Cerebellar nuclear complex (tissue), 1 donor: ENCODE measurements at places on chromosomes 5 and 9.

DNA sequence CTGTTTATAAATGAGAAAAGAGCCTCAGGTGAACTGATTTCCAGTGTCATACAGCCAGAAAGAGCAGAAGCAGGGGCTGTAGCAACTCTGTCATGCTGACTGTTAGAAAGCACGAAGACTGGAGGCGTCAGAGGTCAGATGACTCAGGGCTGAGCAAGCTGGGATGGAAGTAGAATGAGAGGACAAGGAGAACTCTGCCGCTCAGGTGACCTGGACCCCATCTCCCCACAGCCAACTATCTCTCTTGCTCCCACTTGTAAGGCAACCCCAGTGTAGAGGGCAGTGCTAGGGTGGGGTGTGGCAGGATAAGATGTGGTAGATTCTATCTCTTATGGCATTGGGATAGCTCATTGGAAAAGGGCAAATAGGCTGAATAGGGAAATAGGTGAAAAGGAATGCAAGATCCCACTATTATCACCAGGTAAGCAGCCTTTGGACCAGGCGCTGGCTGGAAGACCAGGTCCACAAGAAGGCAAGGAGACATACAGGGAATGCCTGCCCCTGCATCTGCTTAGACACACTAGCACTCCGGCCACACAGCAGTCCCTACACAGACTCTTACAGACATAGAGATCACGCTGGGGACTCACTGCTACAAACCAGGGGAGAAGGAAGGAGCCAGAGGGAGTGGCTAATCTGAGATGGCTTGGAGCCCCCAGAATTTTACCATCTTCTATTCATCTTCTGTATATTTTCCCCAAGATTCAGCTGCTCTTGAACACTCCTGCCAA lies 21.2 kb upstream of the LOX start:
- DNase-seq, result no peak

GRCh38 chr5:99061299-99061698 lies 132.5 kb upstream of the CHD1 start:
- DNase-seq, result no peak

DNA sequence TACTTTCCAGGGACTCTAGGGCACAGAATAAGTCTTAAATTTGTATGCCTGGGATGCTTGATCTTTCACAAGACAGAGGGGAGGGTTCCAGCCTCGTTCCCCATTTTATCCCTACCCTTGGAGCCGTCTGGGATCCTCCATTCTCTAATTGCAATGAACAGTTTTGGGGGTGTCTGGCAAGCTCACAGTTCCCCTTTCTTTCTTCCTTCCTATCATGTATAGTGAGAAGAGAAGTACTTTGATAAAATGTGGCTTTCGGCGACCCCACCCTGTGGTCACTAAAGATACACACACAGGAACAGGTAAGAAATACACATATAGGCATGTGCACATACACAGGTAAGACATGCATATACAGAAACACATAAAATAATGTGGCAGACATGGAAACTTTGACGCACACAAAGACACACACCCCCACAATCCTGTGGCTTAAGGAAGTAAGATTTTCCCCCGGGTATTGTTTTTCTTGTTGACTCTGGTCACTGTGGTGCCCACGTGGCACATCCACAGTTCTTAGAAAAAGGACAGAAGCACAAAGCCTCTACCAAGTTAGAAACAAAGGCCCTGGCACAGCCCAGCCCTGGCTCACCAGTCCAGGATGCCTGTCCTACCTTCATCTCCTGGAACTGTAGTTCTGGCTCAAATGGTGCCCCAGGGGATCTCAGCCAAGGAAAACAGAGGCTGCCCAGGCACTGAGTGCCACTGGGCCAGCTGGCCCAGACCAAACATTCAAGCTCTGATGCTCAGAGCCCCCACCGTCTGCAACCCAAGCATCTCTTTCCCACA lies 6.3 kb upstream of the SMU1 start:
- DNase-seq, result peak; percentile 66

DNA sequence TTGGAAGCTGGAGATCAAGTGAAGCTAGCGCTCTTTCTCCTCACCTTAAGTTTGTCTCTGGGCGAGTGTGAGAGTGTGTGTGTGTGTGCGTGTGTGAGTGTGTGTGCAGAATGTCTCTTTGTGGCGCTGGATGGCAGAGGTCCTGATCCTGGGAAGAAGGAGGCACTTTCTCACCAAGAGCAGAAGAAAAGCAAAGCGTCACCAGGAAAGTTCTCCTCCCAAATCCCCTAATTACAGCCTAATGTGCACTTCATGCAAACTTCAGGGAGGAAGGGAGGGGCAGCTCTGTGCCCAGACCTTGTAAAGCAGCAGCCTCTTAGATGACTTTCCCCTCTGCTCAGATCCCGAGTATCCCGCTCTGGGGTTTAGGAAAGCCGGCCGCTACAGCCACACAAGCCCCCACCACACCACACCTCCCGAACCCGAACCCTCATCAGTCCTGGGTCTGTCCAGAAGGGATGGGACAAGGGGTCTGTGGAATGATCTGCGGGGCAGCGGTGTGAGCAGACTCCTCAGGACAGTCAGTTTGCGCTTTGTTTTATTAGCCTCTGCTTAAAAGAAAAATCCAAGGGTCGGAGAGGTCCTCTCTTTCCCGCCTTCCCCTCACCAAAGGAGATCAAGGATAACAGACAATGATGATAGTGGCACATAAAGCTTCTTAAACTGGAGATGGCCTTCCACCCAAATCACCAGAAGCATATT lies at the start of gene HAPLN1:
TSS of gene HAPLN1 (minus strand) at position 20 of the 702 bp plus-strand sequence. CDS start 47,332 bp downstream, outside the sequence.
- DNase-seq, result no peak

DNA sequence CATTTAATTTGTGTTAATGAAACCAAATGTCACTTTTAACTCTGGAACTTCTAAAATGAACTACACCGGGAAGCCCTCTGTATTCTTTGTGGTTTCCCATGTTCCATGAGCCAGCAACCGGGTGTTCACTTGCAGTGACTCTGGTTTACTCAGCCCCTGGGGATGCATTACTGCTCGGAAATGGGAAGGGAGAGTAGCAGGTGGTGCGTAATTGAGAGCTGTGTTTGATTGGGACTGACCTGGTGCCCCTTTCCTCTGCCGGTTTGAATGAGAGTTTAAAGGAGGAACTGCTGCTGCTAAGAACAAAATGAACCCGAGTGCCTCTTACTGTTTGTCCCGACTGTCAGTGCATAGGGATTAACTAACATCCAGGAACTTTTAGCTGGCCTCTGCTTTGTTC lies 100.1 kb upstream of the DHFR start:
- no peak for DNase-seq

DNA sequence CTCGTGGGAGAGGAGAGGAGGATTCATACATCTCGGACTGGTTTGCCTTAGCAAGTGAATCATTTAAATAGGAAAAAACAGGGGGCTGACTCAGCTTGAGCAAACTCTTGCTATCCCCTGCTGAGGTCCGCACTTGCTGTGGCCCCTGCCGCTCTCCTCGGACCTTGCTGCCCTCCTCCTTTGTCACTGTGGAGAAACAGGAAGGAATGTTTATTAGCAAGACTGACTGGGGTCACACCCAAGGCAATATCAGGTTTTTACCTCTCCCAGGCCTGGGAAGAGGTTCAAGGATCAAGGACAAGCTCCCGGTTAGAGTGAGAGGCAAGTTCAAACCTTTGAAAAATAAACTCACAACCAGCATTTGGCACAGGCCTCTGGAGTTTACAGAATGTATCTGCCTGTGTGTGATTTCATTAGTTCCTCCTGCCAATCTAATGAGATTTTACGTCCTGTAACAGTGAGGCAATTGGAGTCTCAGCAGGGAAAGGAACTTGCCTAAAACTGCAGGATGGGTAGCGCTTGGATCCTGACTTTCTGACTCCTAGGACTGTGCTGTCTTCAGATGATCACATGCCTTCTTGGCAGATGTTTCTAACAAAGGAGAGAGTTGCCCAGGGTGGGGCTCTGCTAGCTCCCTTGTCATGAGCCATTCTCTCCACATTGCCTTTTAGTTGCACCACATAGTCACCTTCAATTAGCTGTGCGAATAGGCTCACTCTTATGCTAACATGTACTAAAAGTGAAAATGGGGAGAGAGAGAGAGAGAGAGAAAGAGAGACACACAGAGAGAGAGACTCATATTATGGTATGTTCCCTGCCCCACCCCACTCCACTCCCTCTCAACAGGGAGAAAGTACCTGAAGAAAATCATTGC lies 108.6 kb upstream of the CDKN2B start:
- no peak for DNase-seq

DNA sequence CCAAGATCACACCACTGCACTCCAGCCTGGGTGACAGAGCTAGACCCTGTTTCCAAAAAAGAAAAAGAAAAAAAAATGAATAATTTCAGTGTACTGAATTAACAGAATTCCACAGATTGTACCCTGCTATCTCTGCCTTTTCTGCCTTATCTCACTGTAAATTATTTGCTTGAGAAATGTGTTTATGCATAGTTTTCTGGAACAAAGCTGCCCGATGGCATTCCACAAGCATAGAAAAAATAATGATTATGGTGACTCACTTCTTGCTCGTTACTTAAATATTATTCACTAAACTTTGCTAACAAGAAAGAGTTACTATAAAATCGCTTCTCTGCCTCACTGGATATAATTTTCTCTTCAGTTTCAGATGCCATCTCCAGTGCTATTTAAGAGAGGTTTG lies 88.7 kb upstream of the FAM169A start:
- no peak for DNase-seq

- no peak for DNase-seq
Observed at GRCh38 chr9:33404788-33405362, 2.5 kb upstream of the AQP7 start.

DNA sequence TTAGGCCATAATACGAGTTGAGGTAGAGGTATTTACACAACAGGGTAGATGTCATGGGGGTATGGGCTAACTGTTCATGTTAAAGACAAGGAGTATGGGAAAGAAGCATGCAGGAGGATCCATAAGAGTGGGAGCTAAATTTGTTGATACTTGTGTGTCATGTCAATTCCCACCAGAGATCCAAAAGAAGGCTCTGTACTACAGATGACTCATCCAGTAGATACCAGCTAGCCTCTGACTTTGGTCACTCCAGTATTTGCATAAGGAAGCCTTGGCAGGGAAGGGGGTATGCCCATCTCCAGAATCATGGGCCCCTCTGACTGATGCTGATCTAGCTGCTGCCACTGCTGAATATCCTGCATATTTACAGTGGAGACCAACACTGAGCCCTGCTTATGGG lies 743.7 kb upstream of the GRAMD2B start:
- no peak for DNase-seq

DNA sequence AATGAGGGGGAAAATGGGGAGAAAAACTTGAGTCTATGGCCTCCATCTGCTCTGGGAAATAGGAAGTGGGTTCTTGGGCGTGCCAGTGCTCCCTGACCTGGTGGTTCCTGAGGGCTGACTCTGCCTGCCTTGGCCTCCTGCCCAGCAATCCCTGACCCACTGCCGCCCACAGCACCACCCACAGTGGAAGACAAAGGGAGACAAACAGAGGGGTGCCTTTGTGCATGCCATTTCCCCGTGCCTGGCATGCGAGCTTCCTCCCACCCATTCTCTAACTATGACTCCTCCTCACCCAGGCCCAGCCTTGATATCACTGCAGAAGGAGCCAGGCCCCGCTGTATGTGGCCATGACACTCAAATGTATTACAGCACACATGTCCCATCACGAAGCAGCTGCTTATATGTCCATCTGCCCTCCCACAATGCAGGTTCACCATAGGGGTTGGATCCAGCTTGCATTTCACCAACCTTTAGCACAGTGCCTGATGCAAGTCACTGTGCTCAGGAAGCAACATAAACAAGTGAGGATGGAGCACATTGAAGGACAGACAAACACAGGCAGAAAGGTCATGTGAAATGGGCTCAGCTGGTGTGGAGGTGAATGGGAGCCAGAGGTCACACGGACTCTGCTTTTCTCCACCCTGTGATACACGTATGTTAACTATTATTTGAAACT lies 84.4 kb downstream of the ADRB2 start:
- DNase-seq, result no peak

GRCh38 chr9:103991001-103991400 lies 103.1 kb upstream of the SMC2 start:
- no peak for DNase-seq

- no peak for DNase-seq
Observed at GRCh38 chr9:77014597-77015263, 4.7 kb upstream of the FOXB2 start.

DNA sequence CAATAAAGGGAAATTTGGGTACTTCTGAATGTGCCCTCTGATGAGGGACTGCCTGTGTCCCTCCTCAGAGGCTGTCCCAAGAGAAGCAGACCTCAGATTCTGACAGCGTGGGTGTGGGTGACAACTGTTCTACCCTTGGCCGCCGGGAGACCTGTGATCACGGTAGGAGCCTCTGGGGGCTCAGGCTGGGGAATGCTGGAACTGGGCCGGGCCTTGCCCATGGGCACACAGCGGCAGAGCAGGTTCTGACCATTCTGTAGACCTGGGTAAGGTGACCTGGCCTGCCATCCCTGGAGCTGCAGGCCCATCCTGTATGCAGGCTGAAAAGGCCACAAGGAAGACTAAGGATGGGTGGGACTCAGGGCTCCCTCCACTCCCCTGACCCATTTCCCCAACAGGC lies 29.5 kb upstream of the GRPEL2 start:
- no peak for DNase-seq

GRCh38 chr9:70578720-70579119 lies 164.3 kb upstream of the KLF9 start:
- DNase-seq, result no peak

GRCh38 chr5:157944077-157944633 lies 85.2 kb upstream of the CLINT1 start:
- DNase-seq, result no peak

- DNase-seq, result no peak
Observed at GRCh38 chr5:124439609-124440008, 306.8 kb downstream of the ZNF608 start.

- no peak for DNase-seq
Observed at GRCh38 chr9:38358390-38359296, 33.9 kb upstream of the ALDH1B1 start.

DNA sequence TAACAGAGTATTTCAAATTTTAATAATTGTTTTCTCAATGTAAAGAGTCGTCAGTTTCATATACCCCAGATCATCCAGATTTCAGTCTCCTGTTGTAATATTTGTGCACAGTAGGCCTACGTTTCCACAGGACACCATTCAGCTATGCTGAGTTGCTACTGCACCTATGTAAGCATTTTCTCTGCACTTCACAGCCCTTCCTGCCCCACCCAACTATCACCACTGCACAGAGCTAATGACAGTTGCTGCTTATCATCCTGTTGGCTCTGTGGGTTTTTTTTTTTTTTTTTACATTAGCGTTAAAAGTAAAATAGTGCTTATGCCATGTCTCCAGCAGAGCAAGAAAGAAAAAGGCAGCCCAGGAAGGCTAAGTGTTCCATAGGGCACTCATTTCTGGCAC lies 5.9 kb upstream of the PRKACG start:
- no peak for DNase-seq
